Brain pericyte (primary cell): ENCODE measurements at places on chromosomes 1 and 21.

GRCh38 chr1:10969971-10970332 is 42.5 kb upstream of the TARDBP start:
- no peak for DNase-seq

GRCh38 chr21:28127175-28127785 is 865.4 kb downstream of the LTN1 start:
- no peak for DNase-seq

DNA sequence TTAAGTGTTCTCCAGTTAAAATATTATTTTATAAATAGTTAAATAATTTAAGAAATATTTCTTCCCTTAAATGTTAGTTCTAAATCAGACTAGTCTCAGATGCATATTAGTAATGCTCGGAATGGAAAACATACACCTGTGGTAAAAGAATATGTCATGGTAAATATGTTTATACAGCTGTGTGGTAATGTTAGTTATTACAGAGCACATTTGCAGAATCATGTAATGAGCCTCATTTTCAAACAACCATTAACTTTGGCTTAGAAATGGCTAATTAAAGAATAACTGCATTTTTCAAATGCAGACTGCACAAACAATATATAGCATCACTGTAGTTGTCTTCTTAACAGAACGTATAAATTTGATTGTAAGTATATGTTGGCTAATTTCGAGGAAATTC is 90.3 kb downstream of the DISP1 start:
- no peak for DNase-seq

DNA sequence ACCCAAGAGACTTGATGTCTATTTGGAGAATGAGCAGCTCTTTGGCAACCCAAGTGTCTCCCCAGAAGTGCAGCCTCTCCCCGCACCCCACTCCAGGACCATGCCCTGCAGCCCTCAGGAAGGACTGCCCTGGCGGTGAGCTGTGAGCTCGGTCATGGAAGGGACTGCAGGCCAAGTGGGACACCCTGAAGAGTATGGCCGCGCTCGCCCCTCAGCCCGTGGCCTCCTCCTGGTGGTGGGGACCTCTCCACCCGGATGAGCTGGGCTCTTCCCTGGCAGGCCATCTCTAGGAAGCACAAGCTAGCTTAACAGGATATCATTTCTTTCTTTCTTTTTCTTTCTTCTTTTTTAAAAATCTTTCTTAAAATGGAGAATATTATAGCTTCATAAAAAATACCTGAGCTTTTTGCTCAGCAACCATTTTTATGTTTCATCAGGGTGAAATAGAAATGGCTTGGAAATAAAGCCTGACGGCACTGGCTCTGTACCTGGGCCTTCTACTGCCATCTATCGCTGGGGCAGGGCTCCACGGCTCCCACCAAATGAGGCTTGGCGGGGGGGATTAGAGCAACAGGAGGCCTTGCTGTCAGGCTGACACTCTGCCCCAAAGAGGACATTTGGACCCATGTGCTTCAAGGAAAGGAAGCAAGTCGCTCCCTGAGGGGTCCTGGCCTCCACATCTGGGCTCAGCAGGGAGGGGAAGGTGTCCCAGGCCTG is 296.2 kb upstream of the VAMP3 start:
- no peak for DNase-seq

- DNase-seq = no peak
Measured at GRCh38 chr1:64171246-64171645, 32.2 kb upstream of the UBE2U start.

GRCh38 chr21:24895885-24896734 is 711.2 kb downstream of the MRPL39 start:
- DNase-seq = no peak

DNA sequence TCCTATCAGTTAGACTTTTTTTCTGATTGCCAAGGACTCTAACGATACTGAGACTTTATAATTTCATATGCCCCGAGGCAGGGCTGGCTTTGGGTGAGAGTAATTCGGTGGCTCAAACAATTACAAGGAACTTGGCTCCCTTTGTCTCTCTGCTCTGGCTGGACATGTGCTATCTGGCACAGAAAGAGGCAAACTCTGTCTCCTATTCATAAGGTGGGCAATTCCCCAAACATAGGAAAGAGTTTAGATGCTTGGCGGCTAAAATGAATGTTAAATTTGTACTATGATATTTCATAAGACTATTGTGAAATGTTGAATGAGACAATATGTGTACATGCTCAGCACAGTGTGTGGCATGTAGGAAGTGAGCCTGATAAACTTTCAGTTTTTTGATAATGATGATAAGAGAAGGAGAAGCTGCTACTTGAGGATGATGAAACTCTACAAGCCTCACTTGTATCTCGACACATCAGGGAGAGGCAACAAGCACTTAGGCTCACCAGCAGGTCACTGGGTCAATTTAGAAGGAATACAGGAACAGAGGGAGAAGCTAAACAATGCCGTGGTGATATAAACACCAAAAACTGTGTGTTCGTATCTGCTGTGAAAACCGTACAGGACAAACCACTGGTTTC is 12.6 kb upstream of the NTPCR start:
- DNase-seq = no peak
